Activated CD4-positive, alpha-beta T cell treated with anti-CD3 and anti-CD28 coated beads for 36 hours (primary cell): ENCODE measurements at places on chromosomes 13 and 19.

- DNase-seq: no peak
Observed at GRCh38 chr13:80906860-80907259, 565.9 kb upstream of the SPRY2 start.

DNA sequence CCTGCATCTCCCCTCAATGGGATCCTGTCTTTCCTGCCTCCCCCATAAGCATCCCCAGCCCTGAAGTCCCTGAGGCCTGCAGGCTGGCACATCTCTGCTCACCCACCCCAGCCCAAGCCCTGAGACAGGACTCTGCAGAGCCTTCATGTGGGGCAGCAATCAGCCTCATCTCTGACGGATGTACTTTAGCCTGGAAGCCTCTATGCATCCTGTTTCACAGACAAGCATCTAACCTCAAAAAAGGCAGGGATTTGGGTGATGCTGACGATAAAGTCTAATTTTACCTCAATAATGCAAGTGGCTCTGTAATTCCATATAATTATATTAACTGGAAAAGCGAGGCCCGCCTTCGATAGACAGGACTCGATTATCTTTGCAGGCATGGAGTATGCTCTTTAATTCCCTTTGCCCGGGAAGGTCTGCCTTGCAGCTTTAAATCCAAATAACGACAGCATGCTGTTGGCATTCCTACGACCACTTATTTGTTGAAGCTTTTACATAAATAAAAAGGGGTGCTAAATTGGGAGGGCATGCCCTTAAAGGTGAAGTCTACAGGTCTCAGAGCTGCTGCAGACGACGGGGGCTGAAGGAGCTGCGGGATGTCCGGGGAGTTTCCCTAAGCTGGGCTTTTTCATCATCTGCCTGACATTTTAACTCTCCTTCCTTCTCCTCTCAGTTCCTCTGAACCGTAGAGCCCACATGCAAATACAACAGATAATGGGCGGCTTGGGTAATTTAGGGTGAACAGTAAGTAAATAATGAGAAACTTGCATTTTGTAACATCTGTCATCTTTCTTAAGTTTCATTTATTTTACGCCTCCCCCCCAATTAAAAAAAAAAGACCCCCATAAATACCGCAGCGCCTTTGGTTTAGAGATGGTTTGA, 211.5 kb downstream of the URI1 start:
- DNase-seq: no peak

DNA sequence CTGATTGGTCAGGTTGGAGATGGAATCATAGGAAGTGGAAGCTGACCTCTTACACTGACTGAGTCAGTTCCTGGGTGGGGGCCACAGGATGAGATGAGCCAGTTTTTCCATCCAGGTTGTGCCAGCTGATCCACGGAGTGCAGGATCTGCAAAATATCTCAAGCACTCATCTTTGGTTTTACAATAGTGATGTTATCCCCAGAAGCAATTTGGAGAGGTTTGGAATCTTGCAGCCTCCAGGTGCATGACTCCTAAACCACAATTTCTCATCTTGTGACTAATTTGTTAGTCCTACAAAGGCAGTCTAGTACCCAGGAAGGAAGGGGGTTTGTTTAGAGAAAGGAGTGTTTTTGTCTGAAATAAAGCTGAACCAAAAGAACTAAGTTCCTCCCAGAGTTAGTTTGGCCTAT, 212.8 kb downstream of the SLITRK6 start:
- peak; percentile 4 for DNase-seq

DNA sequence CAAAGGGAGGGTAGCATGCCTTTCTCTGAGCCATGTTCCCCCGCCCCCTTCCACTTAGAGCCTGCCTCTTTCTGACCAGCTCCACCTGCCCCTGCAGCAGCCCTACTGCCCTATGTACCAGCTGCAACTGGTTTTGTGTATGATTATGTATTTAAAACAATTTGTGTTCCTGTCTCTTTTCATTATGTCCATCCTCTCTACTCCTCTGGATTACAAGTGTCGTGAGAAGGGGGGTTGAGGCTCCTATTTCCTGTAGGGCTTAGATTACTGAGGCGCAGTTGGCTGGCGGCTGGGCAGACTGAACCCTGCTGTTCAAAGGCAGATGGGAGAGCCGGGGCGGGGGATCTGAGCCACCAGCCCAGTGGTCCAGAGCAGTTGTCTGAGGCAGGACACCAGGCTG, 213.3 kb downstream of the KCNRG start:
- no peak for DNase-seq

DNA sequence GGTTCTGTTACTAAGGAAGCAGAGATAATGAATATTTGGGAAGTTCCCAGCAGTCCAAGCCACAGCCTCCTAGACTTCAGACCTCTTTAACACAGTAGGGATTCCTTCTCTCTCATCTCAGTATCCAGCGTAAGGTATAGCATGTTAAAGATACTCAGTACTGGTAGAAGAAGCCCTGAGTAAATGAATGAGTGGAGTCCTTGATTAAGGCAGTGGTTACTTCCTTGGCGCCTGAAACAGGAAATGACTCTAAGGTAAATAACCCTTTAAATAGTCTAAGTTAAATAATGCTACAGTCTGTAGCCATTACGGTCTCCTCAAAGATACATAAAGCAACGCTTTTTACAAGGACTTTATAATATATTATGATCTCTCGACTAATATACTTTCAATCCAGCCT, 650.8 kb upstream of the MIR17HG start:
- no peak for DNase-seq
